ENCODE measurements at places on chromosomes 7 and 10.

GRCh38 chr10:58431903-58432302 is 46.7 kb downstream of the TFAM start:
- DNase-seq, result no peak

GRCh38 chr10:24350070-24350921 is 141.4 kb downstream of the KIAA1217 start:
- DNase-seq, result peak; percentile 93

GRCh38 chr7:106247841-106248240 is 36.9 kb downstream of the NAMPT start:
- no peak for DNase-seq

- DNase-seq, result peak; percentile 17
These were observed 6.1 kb downstream of the ZNF277 start for GRCh38 chr7:112212571-112212970.

DNA sequence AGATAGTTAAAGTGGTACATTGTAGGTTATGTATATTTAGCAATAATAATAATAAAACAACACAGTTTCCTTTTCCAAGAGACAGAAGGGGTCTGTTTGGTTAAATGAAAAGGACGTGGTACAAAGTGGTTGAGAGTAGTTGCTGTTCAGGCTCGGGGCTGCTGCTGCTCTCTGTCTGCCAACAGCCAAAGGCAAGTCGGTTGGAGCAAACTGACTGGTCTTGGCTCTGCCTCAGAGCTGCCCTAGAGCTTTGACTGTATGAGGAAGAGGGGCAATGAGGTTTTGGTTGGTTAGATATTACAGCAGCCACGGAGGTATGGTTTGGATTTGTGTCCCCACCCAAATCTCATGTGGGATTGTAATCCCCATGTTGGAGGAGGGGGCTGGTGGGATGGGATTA is 95.3 kb downstream of the CACNB2 start:
- no peak for DNase-seq

- DNase-seq, result no peak
These were observed 24.7 kb upstream of the ZNF862 start for GRCh38 chr7:149813254-149814035.

GRCh38 chr10:72109636-72110157 is 21.3 kb upstream of the SPOCK2 start:
- DNase-seq, result no peak

DNA sequence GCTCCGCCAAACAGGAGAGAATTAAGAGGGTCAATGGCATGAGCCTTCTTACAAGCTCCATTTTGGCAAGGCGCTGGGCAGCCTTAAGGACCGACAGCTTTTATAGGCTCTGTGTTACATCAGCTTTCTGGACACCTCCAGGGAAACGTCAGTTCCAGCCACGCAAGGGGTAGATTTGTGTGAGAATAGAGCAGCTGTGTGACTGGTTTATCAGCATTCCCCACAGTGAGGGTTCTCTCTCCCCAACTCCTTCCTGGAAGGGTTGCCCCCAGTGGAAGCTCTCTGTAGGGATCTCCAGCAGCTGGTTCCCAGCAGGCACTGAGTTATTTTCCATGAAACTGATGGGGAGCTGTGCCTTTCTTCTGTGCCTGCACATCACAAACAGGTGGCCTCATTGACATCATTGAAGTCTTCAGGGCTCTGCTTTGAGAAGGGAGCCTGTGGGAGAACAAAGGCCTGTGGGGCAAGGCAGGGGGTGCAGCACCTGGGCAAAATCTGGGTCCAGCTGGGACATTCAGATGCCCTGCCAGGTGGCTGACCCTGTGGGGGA is at the start of gene CUZD1:
Gene CUZD1, minus strand, starts transcription at position 75 of the 550 bp plus-strand sequence. Its CDS starts 14 bp downstream, at position 61.
- no peak for DNase-seq

- no peak for DNase-seq
These were observed 179.0 kb downstream of the DIP2C start for GRCh38 chr10:510415-510881.

- DNase-seq, result no peak
These were observed 19.0 kb downstream of the FAM53B start for GRCh38 chr10:124725171-124725631.

DNA sequence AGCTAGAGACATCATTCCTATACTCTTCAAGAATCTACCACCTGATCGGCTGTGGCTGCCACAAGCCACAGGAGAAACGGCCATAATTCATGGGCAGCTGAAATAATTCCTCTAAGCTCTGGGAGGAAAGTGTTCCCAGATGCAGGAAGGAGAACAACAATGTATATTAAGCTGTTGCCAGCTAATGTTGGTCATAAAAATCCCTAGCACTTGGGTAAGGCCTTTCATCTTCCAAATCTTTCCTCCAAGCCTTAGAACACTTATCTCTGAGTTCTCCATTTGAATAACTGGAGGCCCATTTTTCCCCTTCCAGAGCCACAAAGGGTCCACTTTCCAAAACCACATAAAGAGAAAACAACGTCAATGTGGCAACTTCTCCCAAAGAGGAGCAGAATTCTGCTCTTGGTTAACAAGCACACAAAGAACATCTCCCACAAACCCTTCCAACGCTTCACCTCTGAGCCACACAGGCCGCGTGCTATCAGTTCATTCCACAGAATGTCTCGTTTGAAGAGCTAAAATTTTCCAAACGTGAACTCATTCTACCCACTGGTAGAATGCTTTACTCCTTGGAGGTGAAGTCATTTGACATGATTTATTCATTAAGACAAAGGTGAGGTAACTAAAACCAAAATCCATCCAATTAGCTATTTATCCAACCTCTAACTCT is 11.2 kb downstream of the KCNMA1 start:
- peak; percentile 81 for DNase-seq

DNA sequence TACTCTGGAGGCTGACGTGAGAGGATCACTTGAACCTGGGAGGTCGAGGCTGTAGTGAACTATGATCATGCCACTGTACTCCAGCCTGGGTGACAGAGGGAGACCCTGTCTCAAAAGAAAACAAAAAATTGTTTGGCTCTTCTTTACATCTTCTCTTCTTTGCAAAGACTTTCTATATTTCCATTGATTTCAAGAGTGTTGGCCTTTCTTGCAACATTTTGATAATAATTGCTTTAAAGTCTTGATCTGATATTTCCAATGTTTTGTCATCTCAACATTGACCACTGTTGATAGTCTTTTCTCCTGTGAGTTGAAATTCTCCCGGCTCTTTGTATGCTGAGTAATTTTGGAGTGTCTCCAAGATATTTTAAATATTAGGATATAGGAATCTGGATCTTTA is 17.8 kb upstream of the CLDN4 start:
- DNase-seq, result peak; percentile 38

- DNase-seq, result peak; percentile 55
These were observed 29.5 kb upstream of the BMS1 start for GRCh38 chr10:42753126-42753506.

- no peak for DNase-seq
These were observed 19.6 kb downstream of the CALML3 start for GRCh38 chr10:5544216-5544805.

DNA sequence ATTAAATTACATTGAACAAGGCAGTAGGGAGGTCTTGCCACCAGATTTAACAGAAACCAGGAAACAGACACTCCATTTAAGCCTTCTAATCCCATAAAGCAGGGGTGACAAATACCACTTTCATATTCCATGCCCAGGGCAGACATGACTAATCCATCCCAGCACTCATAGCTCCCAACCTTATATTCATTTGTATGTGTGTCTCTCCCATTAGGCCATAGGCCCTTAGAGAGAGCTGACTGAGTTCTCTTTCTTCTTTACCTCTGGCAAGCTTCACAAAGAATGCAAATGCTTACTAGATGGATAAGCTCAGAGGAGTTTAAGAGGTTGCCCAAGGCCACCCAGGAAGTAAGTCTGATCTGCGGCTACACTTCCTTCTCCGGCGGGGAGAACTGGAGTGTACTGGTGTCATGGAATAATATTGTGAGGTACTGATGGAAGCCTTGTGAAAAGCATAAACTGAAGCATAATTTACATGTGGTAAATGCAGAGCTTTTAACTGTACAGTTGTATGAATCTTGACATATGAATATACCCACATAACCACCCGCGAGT is 239.7 kb upstream of the HABP2 start:
- DNase-seq, result no peak

GRCh38 chr10:15464381-15464780 is 93.3 kb upstream of the FAM171A1 start:
- DNase-seq, result peak; percentile 36

DNA sequence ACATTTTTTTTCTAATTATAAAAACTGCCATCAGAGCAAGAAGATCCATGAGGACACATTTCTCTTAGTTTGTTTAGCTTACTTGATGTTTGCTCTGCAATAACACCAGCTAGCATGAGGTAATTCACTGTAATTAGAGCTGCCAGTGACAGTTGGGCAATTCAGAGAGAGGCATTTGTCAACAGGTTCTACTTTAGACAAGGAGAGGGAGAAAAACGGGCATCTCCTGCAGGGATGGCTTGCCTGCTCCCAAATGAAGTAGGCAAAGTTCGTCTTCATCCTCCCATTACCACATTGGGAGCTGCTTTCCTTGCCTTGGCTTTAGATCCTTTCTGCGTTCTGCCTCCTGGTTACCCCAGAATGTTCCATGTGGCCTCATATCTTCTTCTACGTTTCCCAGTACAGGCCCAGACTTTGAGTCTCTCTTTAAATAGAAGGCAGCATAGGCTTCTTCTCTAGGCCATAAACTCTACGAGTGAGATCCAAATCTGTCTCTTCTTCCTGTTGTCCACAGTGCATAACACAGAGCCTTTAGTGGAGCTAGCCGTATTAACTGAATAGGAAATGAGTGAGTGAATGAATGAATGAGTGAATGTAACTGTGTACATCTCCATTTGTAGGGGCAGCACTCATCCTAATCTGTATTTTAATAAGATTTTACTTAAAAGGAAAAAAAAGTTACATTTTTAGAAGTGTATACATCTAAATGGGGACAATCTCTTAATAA is 21.2 kb downstream of the ASB15 start:
- no peak for DNase-seq

DNA sequence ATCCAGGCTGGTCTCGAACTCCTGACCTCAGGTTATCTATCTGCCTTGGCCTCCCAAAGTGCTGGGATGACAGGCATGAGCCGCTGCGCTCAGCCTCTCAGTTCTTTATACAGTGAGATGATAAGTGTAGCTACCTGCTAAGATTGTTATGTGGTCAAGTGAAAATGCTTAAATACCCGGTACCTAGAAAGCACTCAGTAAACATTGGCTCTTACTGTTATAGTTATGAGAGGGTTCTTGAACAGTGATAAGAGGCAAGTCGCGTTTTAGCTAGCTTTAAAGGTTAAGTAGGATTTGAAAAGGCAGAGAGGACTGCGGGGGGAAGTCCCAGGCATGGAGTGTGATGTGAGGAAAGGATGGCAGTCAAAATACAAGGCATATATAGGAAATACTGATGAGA is 4.5 kb downstream of the ZKSCAN1 start:
- no peak for DNase-seq

GRCh38 chr7:30133736-30134610 is 813 bp upstream of the MTURN start:
- no peak for DNase-seq

DNA sequence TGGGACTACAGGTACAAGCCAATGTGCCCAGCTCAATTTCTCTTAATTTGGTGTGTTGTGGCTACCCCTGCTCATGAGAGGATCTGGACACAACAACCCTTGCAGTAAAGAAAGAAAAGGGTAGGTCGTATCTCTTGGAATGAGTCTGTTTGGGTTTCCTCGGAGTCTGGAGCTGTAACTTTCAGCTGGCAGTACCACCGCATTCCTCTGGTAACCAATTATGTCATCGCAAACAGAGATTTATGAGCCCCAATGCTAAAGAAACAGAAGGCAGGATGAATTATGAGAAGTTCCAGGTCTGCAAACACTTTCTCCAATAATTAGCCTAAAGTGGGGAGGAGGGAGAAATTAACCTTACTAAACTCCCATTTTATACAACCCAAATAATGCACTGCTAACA is 186.6 kb upstream of the NRP1 start:
- DNase-seq, result peak; percentile 72

DNA sequence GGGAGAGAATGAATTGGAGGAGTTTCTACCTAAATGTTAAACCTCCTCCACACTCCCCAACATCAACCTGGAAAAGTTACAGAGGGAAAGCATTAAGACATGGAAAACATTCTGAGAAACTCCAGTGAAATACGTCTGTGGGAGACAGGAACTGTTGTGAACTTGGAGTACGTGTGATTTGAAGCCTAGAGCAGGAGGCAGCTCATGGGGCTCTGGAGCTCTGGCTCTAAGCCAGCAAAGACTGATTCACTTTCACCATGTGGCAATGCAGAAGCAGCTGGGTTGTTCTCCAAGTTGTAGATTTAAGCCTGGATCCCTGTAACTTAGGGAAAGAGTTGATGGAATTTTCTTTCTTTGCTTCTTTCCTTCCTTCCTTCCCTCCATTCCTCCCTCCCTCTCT is 503.2 kb downstream of the NRG3 start:
- peak; percentile 70 for DNase-seq

- DNase-seq, result no peak
These were observed 11.3 kb upstream of the FOXK1 start for GRCh38 chr7:4670791-4671190.

DNA sequence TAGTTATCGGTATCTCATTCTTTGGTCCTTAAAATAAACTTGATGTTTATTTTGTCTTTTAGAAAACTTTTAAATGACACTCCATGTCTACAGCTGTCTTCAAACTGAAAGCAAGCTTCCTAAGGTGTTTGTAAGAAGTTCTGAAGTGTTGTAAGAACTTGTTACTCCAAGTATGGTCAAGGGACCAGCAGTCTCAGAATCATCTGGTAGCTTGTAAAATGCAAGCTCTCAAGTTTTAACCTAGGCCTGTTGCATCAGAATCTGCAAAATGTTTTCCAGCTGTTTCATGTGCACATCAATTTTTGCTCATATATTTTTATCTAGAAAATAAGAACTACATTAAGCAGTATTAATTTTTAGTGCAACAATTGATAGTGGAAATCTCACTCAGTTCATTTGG is 104.1 kb downstream of the THSD7A start:
- peak; percentile 25 for DNase-seq

DNA sequence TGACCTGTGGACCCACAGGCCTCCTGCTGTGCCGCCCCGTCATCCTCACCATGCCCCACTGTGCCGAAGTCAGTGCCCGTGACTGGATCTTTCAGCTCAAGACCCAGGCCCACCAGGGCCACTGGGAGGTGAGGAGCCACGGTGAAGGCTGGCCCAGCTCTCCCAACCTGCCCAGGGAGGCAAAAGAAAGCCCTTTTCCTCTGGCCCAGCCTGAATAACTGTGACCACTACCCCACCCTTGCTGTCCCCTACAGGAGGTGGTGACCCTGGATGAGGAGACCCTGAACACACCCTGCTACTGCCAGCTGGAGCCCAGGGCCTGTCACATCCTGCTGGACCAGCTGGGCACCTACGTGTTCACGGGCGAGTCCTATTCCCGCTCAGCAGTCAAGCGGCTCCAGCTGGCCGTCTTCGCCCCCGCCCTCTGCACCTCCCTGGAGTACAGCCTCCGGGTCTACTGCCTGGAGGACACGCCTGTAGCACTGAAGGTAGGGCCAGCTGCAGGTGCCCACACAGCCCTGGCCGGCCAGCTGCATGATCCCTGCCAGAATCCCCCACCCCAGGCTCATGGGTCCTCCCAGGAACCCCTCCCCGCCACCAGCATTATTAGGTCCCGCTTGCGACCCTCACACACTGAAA is 25.5 kb upstream of the SLC29A3 start:
- no peak for DNase-seq

Measured in fibroblast of upper back skin (primary cell).